ENCODE measurements at places on chromosomes 4 and X. TPM values are rescaled to one million over a fixed set of nuclear protein-coding genes. Genes with fewer than 3 reads are reported as not detected.

The NXF2 gene
- not detected for total RNA-seq

The PITX2 gene
- 0.48 TPM for total RNA-seq

The TMEM271 gene
- not detected for total RNA-seq

The GUCY1B1 gene
- total RNA-seq = 2.0 TPM

The FBXL5 gene
- total RNA-seq = 88.7 TPM

The TMEM35A gene
- total RNA-seq = not detected

The FHL1 gene
- 55.9 TPM for total RNA-seq

The VEGFD gene
- total RNA-seq = 0.39 TPM

The CENPI gene
- total RNA-seq = 32.8 TPM

The COL25A1 gene
- not detected for total RNA-seq

DNA sequence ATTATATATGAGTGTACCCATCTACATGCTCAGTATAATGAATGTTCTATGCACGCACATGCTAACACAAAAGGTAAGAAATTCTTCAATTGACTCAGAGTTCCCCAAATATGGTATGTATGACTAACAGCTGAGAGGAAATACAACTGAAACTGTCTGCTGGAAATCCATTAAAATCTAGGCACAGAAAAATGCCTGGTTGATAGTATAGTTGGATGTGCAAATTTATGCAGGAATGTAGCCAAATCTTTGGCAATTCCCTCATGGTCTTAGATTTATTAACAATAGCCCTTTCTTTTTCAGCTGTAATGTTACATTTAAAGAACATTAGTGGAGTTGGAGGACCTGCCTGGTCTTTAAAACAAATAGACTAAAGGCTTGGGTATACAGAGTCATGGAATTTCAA, 5.5 kb downstream of the CAMK2D start:
- DNase-seq = peak; percentile 55

DNA sequence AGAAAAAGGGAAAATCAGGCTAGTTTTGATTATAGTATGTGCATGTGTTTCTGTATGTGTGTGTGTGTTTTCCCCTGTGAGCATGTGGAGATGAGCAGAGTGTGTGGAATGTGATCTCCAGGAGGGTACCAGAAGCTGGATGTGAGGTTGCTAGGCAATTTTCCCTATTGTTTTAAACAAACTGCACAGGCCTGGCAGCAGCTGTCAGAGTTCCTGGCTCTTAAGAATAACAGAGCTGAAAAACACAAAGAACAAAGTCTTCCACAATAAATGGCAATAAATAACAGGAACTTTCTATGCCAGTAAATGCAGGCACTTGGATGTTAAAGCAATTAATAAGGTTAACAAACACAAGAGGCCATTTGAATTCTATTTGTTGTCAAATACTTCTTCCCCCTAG, 344.6 kb upstream of the CTSO start:
- peak; percentile 85 for DNase-seq

DNA sequence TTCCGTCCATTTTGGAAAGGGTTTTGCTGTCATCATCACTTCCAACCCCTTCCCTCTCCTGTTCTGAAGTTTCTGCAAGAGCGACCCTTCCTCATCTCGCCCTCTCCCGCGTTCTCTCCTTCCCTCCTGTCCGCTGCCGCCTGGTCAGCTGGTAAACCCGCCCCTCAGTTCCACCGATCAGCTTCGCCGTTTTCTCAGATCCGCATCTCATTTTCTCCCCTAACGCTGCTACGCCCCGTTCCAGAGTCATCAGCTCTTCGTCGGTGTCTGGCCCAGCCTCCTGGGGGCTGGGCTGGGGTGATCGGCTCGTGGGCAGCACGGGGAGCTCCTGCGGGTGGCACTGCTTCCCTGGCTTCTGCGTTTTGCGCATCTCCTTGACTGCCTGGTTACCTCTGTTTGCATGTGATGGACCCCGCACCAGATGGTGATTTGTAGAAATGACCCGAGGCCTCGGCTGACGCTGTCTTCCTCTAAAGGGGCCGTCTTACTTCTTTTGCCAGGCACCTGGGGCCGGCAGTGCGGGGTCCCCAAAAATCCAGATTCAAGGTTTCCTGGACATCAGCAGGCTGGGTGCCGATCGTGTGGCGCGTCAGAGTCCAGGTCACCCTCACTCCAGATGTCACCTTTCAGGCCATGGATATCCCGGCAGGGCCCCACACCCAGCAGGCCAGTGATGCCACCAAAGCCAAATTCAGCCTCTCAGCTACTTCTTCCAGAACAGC, 13.4 kb downstream of the CTBP1 start:
- no peak for DNase-seq

GRCh38 chr4:77308843-77309242, 151.8 kb downstream of the CCNG2 start:
- peak; percentile 38 for DNase-seq

DNA sequence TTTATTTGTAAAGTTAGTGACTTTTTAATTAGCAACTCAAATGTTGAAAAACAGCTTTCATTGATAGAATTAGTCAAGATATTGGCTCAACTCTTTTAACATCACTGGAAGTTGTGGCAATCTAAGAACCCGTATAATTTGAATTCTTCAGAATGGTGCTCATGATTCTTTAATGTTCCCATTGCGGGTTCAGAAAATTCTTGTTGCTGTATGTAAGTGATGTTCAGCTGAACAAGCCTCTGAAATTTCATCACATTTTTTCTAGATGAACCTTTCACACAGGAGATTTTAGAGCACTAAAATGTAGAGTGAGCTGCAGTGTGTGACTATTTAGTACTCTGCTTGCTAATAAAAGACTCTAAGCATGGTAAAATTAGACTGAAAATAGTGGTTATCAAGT, 1317.7 kb downstream of the FSTL5 start:
- no peak for DNase-seq

DNA sequence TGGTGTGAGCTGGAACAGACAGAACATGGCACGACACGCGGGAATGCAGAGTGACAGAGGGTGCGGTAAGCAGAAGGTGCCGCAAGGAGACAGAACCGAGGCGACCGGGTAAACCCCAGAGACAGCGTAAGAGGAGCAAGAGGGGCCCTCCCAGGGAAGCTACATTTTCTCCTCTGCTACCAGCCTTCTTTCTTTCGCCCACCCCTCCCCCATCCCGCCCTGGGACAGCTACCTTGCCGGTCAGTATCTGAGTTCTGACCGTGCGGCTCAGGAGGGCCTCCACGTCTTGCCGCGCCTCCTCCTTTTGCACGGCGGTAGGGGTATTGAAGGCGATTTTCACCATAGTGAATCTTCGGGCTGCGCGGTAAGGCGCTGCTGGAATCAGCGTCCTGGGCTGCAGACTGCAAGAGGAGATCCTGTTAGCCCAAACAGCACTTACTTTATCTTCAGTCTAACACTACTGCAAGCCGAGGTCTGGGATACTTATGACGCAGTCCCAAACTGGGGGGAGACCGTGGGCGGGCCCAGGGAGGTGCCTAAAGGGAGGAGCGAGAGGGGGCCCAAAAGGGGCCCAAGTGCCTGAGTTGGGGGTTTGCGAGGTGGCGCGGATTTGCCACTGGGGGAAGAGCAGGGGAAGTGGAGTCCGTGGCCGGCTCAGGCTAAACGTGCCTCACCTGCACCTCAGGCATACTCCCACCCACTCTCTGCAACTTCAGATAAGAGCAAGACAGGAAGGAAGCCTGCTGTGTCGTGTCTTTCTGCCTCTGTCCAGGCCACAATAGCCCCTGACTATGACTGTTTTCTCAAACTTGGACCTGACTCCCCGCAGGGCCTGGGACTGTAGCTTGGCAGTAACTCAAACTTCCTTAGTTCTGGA, at the start of gene ITM2A:
Gene ITM2A (minus strand): TSS at position 462 of the 877 bp plus-strand sequence. CDS start 119 bp downstream, at position 343.
- no peak for DNase-seq

DNA sequence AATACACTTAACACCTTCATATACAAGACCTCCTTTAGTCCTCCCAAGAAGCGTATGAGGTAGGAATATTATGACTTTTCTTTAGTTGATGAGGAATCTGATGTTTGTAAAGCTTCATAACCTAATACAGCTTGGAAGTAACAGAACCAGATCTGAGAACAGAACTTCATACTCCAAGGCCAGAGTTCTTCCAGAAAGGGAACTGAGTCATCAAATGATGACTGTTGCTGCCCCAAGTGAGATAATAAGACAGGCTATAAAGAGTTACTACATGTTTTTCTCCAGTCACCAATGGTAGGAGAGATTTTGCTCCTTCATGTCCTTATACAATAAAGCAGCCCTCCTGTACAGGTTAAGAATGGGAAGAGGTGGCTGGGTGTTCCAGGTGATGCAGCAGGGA, 74.3 kb upstream of the ANXA3 start:
- DNase-seq = peak; percentile 15

DNA sequence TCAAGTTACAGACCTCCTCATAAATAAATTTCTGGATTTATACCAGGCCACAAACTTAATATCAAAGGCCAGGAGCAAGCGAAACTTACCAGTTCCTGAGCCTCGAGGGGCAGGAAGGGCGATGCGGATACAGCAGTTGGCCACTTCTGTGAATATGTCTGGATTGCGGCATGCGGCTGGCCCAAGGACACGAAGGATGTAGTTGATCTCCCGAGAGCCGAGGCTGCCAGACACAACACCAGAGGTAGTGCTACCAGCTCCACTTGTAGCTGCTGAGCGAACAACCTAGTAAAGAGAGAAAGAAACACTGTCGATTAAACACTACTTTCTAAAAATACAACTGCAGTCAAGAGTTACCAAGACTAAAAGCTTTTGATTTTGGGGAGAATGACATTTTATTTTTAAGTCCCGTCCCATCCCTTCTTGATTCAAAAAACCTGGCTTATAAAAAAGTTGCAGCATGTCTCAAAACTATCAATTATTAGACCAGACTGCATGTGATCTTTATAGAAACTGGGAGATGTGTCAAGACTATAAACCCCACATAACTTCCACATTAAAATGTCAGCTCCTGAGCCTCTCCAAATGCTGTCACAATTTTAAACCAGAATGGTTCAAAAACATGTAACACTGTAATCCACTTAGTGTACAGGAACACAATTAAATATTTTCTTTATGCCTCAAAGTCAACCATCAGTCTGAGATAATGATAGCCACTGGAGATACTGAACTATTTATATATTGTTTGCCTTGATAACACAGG, 105.6 kb downstream of the HUWE1 start:
- DNase-seq = no peak

DNA sequence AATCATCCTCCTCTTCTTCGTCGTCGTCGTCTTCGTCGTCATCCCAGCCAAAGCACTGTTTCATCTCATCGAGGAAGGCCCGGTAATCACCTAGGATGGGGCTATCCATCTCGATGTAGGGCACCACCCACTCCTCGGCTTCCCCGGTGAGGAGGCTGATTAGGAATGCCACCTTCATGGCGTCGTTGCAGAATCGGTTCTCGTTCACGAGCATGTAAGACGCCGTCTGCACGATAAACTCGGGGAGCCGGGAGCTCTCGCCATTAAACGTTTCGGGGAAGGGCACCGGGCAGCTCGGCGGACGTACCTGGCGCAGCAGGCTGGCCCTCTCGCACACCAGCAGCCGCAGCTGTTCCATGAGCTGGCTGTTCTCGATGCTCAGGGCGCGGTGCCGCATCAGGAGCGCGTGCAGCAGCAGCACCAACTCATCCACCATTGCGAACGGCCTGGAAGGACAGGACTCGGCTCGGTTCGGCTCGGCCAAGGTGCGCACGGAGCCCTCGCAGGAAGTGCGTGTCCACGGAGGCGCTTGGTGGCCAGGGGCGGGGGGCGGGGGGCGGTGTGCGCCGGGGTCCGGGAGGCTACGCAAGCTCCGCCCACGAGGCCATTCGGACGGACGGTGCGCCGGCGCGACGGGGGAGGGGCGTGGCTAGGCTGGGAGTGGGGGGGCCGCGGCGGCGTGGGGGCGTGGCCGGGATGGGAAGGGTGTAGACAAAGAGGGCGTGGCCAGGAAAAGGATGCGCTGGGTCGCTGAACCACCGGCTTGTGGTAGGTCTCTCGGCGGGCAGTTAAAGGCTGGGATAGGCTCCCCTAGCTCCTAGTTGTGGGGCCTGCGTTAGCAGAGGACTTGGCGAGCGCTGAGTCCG, at the start of gene LDOC1:
Gene LDOC1 (minus strand): TSS at position 544 of the 866 bp plus-strand sequence. CDS start 108 bp downstream, at position 436.
- DNase-seq = peak; percentile 62

- DNase-seq = no peak
Measured at GRCh38 chr4:115113506-115114106, at the start of gene NDST4. Gene NDST4 (minus strand): TSS chr4:115113620. CDS start chr4:115077036, 36,584 bp downstream.

DNA sequence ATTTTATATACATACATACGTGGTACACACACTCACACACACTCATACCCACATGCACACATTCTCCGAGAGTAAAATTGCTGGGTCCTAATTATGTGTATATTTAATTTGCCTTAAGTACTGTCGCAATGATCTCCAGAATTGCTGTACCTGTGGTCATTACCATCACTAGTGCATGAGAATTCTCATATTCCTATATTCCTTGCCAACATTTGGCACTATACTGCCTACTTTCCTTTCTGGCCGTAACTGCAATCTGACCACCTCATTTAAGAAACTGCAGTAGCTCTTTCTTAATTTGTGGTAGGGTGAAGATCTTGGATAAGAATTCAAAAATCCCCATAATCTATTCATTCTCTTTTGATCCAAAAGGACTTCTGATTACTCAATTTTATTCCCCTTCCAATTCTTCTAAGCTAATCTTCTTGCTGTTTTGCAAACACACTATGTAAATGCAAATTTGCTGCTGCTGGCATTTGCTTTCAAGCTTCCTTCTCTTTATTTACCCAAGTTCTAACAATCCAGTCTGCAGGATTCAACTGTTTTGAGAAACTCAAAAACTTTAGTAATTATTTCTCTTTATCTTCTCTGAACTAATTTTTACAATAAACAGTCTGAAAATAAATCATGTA, 45.1 kb downstream of the ASIC5 start:
- DNase-seq = no peak

DNA sequence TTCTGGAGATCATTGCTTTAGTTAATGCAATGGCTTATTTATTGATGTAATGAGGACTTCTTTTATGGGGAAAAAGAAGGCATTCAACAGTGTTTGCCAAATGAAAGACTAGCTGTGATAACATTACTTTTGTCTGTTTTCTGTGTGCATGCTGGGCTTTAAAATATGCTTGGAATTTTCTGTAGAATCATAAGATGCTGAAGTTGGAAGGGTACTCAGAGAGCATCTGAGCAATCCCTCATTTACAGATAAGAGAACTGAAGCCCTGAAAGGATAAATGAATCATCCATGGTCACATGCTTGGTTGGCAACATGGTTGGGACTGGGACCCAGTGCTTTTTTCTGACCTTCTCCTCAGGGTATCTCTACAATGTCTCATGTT, 31.4 kb upstream of the PITX2 start:
- DNase-seq = no peak

DNA sequence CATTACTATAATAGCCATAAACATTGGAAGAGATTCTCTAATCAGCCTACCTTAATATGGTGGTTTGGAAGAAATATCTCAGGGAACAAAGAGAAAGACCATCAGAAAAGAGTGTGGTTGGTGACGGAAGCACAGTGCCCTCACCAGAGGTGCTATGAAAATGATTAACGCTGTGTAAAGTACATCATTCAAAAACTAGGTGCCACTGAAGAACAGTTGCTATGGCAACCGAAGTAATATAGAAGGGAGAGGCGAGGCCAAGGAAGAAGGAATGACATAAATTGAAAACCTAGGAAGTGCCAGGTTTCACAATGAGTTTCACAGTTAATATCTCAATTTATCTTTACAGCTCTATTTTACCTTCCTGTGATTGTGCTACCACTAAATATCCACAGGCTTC, 57.0 kb upstream of the ARSJ start:
- no peak for DNase-seq

GRCh38 chrX:69162361-69162865, 2.8 kb downstream of the PJA1 start:
- no peak for DNase-seq
